CD14-positive monocyte (primary cell): ENCODE measurements at places on chromosomes 2 and 18. TPM values are rescaled to one million over a fixed set of nuclear protein-coding genes. Genes with fewer than 3 reads are reported as not detected.

DNA sequence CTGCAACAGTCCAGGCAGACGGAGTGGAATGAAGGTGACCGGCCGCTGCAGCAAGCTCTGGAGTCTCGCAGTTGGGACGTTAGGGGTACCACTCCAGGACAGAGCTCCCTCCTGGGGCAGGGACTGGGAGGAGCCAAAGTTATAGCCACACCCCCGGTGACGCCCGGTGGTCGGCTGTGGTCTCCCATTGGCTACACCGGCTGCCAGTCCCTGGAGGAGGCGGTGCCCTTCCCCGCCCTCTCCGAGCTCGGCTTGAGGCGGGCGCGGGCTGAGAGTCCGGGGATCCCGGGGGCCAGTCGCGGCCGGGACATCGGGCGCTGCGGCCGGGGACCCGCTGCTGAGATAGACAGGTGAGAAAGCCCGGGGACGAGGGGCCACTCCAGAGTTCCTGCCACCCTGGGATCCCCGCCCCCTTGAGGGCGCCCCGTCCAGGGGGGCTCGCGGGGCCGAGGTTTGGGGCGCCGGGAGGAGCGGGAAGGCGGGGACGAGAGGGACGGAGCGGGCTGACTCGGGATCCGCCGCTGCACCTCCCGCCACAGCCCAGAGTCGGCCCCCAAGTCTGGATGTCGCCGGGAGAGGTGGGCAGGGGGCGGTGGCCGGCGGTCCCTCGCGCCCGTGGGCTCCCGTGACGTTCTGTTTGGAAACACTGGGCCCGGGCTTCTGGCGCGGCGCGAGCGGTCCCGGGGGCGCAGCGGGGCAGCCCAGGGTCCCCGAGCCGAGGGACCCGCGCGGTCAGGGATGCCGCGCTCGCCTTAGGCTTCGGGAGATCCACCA is at the start of gene PLEKHH2:
TSS of gene PLEKHH2 (plus strand) at position 231 of the 774 bp plus-strand sequence. CDS start 7,414 bp downstream, outside the sequence.
- peak; percentile 57 for DNase-seq

GRCh38 chr2:214379227-214379626 is 31.6 kb upstream of the VWC2L start:
- DNase-seq = no peak

DNA sequence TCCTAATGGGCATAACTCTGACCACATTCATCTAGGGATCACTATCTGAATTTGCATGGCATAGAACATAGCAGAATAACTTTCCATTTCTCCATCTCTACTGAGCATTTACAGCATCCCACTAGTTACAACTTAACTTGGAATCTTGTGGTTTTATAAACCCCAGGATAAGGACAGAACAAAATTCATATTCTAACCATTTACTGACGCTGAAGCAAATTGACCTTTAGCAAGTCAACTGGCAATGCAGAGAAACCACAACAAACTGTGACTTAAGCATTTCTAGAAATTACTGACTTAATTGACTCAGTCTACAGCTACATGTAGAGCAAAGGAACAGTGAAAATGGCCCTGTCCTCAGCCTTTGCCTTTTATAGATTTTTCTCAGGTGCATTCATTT is 61.2 kb downstream of the DCC start:
- no peak for DNase-seq

- no peak for DNase-seq
Measured at GRCh38 chr2:233964581-233964980, 47.4 kb downstream of the TRPM8 start.

The VWA3B gene
- not detected in 2 replicates for polyA plus RNA-seq

- no peak for DNase-seq
Measured at GRCh38 chr18:76981396-76981968, 151.1 kb downstream of the MBP start.

- no peak for DNase-seq
Measured at GRCh38 chr2:112000399-112001135, 54.5 kb upstream of the TMEM87B start.

DNA sequence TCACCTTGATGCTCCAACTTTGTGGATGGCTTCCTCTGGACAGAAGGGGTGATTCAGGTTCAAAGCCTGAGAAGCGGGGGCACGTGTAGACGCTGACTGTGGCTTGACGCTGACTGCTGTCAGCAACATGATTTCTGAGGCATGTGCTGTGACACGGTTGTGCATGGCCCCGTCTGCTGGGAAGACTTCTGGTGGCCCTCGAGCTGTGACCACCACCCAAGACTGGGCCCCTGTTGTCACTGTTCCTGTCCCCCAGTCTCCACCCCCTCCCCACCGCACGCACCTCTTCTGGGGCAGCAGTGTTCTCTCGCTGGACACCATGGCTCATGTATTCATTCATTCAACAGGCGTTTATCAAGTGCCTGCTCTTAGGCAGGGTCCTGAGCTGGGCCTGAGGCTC is 245.0 kb downstream of the FAM210A start:
- DNase-seq = no peak

The C2orf66 gene
- polyA plus RNA-seq = not detected

- DNase-seq = no peak
Measured at GRCh38 chr18:80238651-80239260, 8.6 kb downstream of the PARD6G start.

- DNase-seq = no peak
Measured at GRCh38 chr18:25979369-25980040, 110.9 kb downstream of the SS18 start.

DNA sequence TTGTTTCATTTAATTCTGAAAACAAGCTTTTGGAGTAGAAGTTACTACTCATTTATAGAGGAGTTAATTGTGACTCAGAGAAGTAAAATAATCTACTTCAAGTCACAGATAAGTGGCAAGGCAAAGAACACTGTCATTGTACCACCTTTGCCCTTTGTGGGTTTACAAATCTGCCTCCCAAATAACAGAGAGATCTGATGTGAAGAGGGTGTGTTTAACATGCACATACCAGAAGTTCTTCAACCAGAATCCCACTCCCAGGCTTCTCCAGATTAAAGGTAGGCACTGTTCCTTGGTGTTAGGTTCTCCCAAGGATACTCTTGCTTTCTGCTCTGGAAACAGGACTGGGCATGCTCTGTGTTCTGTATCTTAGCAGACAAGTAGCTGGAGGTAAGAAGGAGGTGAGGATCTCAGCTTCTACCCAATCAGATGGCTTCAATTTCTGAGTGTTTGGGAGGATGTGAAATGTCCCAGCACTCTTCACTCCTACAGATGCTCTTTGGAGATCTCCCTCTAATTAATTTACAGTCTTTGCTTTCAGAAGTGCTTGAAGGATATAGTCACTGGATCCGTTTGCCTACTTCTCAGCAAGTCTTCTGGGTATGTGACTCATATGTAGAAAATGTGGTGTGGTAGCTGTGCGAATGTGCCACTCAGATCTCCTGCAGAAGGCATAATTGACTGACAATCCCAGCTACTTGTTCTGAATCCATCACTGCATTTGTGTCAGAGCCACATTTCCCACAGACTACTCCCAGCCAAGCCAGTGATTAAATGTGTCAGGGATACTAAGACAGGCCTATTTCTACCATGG is 111.1 kb downstream of the KLHL14 start:
- DNase-seq = no peak

The TDRD15 gene
- polyA plus RNA-seq = not detected in 2 replicates
